ENCODE measurements at places on chromosomes 13 and 19.
A peak's percentile ranks its signal among the peaks of the same experiment; 100 is the strongest.

DNA sequence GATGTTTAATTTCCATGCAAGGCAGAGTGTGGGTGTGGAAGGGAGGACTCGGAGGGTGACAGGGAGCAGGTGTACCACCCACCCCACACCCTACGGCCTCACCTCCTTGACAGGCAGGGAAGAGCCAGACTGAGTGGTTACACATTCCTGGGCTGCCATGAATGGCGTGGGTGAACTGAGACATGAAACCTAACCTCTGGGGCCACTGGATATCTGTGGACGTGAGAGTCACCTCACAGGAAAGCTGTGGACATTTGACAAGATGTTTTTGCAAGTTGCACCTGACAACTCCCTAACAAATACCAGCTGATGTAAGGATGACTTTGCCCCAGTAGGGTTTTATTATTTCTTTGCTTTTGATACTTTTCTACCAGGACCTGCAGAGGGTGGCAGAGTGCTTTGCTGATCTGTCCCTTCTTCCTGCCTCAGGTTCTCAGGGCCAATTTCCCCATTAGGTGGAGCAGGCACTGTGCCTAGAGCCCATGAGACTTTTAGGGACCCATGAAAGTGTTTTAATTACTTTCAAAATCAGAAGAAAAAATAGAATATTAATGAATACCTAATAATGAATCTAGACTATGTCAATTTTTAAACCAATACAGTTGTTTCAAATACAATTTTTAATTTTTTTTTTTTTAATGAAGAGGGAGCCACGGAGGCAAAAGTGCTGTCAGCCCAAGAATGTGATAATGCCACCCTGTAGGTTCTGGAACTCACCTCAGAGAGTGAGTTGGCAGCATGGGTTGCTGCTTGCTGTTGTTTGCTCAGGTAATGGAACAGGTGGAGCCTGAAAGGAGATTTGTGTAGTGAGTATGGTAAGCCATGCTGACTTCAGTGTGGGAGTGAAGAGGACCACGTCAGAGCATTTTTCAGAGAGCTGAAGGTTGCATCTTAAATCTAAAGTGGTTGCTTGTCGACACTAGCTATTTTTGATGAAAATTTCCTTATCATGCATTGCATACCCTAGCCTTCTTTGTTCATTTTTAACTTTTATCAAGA is 58.0 kb upstream of the CYSLTR2 start:
- DNase-seq = peak; percentile 28

DNA sequence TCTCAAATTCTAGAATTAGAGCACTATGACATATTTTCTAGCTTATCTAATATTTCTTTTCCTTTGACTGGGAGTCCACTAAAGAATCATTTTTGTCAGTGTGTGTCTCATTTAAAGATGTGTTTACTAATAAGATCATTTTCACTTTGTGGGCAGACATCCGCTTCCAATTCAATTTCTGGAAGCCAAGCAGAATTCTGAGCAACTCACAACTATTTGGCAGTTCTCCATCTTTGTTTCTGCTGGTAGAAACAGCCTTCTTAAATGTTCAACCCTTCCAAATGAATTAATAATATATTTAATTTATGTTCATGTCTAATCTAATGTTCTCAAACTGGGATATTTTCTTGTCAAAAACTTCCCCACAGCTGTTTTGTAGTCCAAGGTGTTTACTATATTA is 411.8 kb downstream of the KCTD12 start:
- no peak for DNase-seq

DNA sequence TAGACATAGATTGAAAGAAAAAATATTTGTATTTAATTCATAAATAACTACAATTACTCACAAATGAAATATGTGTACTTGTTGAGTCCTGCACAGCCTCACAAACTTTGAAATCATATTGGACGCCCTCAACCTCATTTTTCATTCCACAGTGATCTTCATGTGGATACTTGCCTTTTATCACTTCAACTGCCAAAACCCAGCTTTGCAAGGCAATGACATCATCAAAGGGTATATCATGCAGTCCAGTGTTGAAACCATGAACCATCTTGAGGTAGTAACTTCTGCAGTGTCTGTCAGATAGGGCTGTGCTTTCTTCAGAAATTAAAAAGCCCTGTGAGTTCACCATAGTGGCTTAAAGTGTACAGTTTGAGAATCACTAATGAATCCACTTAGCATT is 82.2 kb downstream of the HS6ST3 start:
- no peak for DNase-seq

GRCh38 chr13:46604226-46604990 is 51.4 kb downstream of the LRCH1 start:
- no peak for DNase-seq

DNA sequence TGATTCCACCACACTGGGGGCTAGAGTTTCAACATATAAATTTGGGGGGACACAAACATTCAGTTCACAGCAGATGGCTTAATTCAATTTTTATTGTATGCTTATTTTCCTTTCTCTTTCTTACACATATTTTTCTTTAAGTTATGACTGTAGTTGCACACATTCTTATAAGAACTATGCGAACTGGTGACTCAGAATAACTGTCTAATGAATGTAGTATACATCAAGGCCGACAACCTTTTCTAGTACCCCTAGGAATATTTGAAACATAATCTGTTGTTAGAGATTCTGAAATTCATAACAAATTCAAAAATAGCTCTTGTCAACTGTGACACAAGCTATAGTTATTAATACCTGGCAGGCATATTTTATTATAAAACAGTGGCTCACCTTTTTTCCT is 695.6 kb downstream of the PCDH9 start:
- DNase-seq = no peak

DNA sequence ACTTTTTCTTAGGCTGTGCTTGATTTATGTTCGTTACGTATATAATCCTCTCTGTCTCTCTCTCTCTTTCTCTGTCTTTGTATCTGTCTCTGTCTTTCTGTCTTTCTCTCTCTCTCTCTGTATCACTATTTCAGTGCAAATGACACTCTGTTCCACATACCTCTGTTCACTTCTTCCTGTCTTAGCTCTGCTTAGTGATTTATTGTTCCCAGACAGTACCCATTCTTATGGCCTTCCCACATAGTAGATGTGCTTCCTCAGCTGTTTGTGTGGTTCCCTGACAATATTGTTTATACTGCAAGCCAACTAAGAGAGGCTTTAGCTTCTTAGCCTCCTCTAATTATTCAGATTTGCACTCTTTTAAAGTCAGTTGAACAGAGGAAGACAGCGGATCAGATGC is 1244.2 kb downstream of the DIAPH3 start:
- no peak for DNase-seq

GRCh38 chr19:44607049-44607448 is 6.3 kb upstream of the IGSF23 start:
- DNase-seq = no peak

DNA sequence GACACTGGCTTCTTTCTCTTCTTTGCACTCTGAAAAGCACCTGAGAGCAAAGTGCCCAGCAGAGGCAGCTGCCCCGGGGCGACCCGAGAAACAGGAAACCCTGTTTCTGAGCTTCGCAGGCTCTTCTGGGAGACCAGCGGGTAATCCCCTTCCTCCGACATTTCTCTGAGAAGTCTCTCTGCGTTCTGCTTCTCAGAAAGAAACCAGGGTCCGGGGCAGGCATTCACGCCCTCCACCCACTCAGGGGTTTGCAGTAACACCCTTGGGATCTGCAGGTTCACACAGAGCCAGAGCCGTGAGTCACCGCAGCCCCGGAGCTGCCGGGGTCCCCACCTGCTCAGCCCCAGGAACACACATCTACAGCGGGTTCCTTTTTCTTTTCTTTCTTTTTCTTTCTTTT is 86.0 kb downstream of the GADD45B start:
- peak; percentile 52 for DNase-seq
